ENCODE measurements at places on chromosomes 6 and 20.

- H3K27me3 ChIP-seq = peaks cover 17% of the 10 kb centered on the region
- no peak overlapping the region for H3K27ac ChIP-seq
- H3K4me3 ChIP-seq = no peak overlapping the region
- H3K4me1 ChIP-seq = peaks cover 27% of the 10 kb centered on the region
Observed at GRCh38 chr20:40966516-40967185, 62.0 kb upstream of the TOP1 start.

DNA sequence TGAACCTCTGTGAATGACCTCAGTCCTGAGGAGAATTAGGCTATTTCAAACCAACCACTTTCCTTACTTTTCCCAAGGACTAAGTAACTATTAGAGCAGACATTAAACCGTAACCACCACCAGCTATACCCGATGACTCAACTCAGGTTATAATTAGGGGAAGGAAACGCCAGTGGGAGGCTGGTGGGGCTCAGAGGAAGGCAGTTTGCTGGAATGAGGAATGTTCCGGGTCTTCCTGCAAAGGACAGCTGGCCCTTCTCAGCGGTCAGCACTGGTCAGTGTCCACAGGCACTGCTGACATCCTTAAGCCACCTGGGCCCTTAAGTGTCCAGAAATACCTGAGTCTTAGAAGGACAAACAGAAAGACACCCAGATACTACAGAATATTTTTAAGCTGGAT lies 515.2 kb downstream of the MAFB start:
- H3K27ac ChIP-seq = no peak overlapping the region
- no peaks in the 10 kb centered on the region for H3K27me3 ChIP-seq
- H3K4me1 ChIP-seq = no peaks in the 10 kb centered on the region

- no peaks in the 10 kb centered on the region for H3K36me3 ChIP-seq
- DNase-seq = no peak
- H3K27me3 ChIP-seq = peaks cover 3% of the 10 kb centered on the region
- no peaks in the 10 kb centered on the region for H3K4me1 ChIP-seq
Observed at GRCh38 chr20:19978511-19979210, 38.5 kb upstream of the NAA20 start.

DNA sequence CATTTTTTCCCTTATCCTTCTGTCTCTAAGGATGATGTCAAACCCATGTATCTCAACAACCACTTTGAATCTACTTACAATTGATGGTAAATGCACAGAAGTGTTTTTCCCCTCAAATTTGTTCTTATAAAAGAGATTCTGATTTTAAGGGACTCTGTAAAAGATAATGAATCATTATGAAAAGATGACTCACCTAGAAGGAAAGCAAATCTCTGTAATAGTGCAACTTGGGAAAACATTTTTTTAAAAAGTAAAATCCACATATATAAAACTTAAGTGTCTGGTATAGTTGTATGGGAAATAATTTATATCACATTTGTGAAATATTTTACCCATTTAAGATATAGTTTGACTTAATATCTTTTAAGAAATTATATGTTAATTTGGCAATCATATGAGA lies 137.0 kb downstream of the TINAG start:
- H3K36me3 ChIP-seq = no peaks in the 10 kb centered on the region
- DNase-seq = no peak
- no peaks in the 10 kb centered on the region for H3K4me1 ChIP-seq

DNA sequence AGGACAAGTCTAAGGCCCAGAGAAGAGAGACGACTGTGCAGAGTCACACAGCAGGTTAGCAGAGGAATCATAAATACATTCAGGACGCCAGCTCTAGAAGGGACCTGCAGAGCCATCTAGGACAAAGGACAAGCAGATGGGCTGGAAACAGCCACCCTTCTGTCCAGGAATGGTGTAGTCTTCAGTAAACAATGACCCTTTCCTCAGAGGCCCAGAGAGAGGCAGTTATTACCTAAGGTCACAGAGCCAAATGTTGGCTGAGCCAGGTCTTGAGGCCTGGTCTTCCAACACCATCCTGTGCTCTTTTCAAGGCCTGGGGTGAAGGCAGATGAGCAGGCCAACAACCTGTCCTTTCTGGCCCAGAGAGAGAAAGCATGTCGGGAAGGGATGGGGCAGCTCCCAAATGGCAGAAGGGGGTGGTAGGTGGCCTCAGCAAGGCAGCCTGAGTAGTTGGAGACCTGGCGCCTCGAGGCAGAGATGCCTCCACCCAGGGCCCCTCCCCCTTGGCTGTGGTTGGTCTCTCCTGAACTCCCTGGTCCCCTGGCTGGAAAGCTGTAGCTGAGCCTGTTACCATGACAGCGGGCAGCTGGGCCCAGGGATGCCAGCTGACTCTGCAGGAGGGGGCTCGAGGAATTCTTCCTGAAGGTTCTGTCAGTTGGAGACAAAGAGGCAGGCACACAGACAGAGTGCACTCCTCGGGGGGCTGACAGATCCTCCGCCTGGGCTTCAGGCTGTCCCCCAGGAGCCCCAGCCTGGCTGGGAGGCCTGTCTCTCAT lies 24.8 kb downstream of the EPB41L1 start:
- no peaks in the 10 kb centered on the region for H3K27me3 ChIP-seq
- H3K36me3 ChIP-seq = no peaks in the 10 kb centered on the region
- H3K4me3 ChIP-seq = no peak overlapping the region
- peaks cover 7% of the 10 kb centered on the region for H3K4me1 ChIP-seq
- DNase-seq = no peak

GRCh38 chr20:62628691-62629090 lies 13.6 kb upstream of the SLCO4A1 start:
- H3K27me3 ChIP-seq = peaks cover 19% of the 10 kb centered on the region
- DNase-seq = no peak
- peaks cover 22% of the 10 kb centered on the region for H3K4me1 ChIP-seq
- H3K36me3 ChIP-seq = no peaks in the 10 kb centered on the region

DNA sequence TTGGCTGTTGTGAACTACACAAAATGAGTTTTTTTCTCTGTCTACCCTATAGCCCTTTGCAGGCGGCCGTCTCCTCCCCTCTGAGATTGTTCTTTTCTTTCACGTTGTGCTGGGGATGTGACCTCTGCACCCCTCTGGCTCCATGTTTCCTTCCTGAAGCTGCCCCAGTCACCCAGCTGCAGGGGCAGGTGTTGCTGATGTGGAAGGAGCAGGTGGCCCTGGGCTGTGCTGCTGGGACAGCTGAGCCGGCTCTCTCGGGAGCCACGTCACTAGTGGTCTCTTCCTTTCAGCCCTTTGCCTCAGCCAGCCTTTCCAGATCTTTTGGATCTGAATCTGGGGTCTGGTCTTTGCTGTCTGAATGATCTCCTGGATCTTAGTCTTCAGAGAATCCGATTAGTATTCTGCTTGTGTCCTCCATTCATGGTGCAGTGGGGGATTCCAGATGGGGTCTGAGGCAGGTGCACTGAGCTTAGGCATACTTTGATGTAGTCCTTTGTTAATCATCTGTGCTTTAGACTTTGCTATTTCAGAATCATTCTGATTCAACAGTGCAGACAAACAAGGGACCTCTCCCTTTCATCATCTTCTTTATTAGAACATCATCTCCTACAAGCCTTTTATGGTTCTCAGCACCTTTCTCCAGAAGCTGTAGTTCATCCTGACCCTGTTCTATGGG lies 31.4 kb downstream of the TMEM181 start:
- H3K36me3 ChIP-seq = peaks cover 49% of the 10 kb centered on the region
- no peak overlapping the region for H3K4me3 ChIP-seq
- H3K27ac ChIP-seq = peak overlapping the region; percentile 4
- H3K4me1 ChIP-seq = no peaks in the 10 kb centered on the region
- no peaks in the 10 kb centered on the region for H3K27me3 ChIP-seq

DNA sequence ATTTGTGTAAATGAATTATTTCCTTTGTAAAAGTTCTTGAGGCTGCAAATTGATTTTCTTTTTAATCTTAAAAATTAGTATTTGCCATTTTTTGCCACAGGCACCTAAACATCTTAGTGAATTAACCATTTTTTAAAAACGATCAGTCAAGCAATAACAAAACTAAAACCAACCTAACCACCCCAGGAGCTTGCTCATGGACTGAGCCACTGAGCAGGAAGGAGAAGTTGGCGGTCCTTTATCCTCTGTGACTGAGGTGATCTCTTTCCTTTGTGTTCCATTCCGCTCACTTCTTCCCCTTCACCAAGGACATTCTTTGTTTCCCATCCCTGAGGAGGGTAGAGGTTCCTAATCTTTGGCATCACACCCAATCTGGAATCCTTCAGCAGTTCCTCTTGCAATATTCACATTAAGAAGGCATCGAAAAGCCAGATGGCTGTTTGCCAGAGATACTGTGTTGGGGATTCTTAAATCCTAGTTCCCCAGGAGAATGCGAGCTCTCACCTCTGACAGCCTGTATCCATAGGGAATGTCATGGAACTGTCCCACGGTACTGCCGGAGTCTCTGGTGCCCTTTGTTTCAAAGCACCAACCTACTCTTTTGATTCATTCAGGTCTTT lies 30.5 kb downstream of the RPRD1B start:
- no peak overlapping the region for H3K4me3 ChIP-seq
- H3K27ac ChIP-seq = no peak overlapping the region
- no peak for DNase-seq
- no peaks in the 10 kb centered on the region for H3K27me3 ChIP-seq
- peaks cover 12% of the 10 kb centered on the region for H3K4me1 ChIP-seq

DNA sequence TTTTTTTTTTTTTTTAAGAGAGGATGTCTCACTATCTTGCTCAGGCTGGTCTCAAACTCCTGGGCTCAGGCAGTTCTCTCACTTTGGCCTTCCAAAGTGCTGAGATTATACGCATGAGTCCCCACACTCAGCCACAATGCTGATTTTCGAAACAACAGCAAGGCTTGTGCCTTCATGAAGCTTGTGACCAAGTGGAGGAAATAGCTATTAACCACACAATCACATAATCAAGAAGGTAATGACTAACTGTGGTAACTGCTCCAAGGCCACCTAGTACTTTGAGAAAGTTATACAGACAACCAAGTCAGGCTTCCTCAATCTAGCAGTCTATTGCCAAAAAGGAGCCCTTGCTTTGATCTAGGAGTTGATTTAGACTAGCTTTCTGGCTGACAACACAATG lies 46.3 kb downstream of the SOD2 start:
- H3K4me3 ChIP-seq = no peak overlapping the region
- H3K27ac ChIP-seq = no peak overlapping the region
- DNase-seq = no peak
- H3K4me1 ChIP-seq = peaks cover 6% of the 10 kb centered on the region
- H3K27me3 ChIP-seq = no peaks in the 10 kb centered on the region

DNA sequence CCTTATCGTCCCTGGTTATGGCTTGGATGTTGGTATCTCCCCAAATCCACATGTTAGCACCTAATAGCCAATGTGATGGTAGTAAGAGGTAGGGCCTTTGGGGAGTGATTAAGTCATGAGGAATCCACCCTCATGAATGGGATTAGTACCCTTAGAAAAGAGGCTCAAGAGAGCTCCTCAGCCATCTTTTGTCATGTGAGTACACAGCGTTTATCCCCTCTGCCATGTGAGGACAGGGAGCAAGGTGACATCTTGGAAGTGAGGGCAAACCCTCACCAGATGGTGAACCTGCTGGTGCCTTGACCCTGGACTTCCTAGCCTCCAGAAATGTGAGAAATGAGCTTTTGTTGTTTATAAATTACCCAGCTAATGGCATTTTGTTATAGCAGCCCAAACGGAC lies 16.1 kb upstream of the SIRPB2 start:
- no peak overlapping the region for H3K27ac ChIP-seq
- no peak overlapping the region for H3K4me3 ChIP-seq
- no peaks in the 10 kb centered on the region for H3K36me3 ChIP-seq
- peaks cover 4% of the 10 kb centered on the region for H3K4me1 ChIP-seq
- H3K27me3 ChIP-seq = peaks cover 64% of the 10 kb centered on the region

- H3K4me3 ChIP-seq = no peak overlapping the region
- peaks cover 70% of the 10 kb centered on the region for H3K36me3 ChIP-seq
- peak overlapping the region; percentile 99 for H3K27ac ChIP-seq
- peaks cover 95% of the 10 kb centered on the region for H3K4me1 ChIP-seq
Observed at GRCh38 chr20:51404297-51405060, 138.0 kb downstream of the NFATC2 start.

- H3K4me1 ChIP-seq = peaks cover 6% of the 10 kb centered on the region
- no peak overlapping the region for H3K4me3 ChIP-seq
- DNase-seq = no peak
- H3K27me3 ChIP-seq = peaks cover 25% of the 10 kb centered on the region
Observed at GRCh38 chr6:24374612-24375011, 16.8 kb upstream of the DCDC2 start.

GRCh38 chr6:156988276-156989158 lies 211.3 kb downstream of the ARID1B start:
- no peak overlapping the region for H3K27ac ChIP-seq
- H3K4me3 ChIP-seq = no peak overlapping the region
- no peaks in the 10 kb centered on the region for H3K36me3 ChIP-seq
- H3K4me1 ChIP-seq = peaks cover 26% of the 10 kb centered on the region
- no peak for DNase-seq
- no peaks in the 10 kb centered on the region for H3K27me3 ChIP-seq

DNA sequence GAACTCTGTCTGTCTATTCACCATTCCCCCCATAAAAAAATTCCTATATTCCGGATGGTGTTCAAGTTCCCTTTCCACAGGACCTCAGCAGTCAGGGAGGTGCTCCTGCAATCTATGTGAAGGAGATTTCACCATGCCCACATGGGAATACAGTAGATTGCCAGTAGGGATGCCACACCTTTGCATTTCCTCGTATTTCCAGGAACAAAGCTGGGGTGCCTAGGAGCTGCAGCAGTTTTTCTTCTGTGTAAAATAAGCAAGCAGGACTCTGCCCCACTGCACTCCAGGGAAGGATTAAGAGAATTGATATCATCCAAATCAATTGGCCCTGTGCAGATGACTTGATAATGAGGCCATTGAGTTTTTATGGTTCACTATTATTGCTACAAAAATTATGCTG lies 7.4 kb upstream of the KIF16B start:
- DNase-seq = no peak
- no peaks in the 10 kb centered on the region for H3K36me3 ChIP-seq
- no peak overlapping the region for H3K4me3 ChIP-seq

DNA sequence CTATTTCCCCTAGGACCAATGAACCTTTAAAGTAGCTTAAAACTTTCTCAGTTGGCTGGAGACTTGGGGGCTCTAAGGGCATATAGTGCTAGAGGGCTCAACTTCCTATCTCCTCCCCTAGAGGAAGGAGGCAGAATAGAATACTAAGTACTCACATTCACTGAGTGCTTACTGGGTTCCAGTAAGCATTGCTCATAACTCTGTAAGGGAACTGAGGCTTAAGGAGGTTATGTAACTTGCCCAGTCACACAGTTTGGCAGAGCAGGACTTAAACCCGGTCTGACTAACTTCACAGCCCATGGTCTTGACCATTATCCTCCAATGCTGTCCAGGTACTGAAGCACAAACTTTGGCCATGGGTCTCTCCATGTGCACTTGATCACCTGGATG lies 12.5 kb downstream of the SESN1 start:
- no peaks in the 10 kb centered on the region for H3K27me3 ChIP-seq
- H3K27ac ChIP-seq = no peak overlapping the region
- peaks cover under 1% of the 10 kb centered on the region for H3K36me3 ChIP-seq
- no peak overlapping the region for H3K4me3 ChIP-seq

DNA sequence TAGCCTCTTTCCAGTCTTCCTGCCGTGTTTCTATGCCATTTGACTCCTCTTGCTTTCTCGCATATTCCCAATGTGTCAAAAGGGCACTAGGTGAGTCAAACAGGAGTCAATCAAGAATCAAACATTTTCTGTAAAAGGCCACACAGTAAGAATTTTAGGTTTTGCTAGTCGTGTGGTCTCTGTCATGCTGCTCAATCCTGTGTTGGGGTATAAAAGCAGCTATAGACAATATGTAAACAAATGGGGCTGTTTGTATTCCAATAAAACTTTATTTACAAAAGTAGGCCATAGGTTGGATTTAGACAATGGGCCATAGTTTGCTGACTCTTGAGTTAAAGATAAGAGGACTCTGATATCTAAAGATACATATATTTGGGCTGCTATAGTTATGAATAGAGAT lies 235.4 kb upstream of the BTBD3 start:
- no peak for DNase-seq
- no peaks in the 10 kb centered on the region for H3K36me3 ChIP-seq
- H3K4me1 ChIP-seq = no peaks in the 10 kb centered on the region
- no peaks in the 10 kb centered on the region for H3K27me3 ChIP-seq
- H3K27ac ChIP-seq = no peak overlapping the region
